ENCODE measurements at places on chromosomes 2 and 18. TPM values are rescaled to one million over a fixed set of nuclear protein-coding genes. Genes with fewer than 3 reads are reported as not detected.

The LIMS3 gene
- total RNA-seq: not detected

The GGCX gene
- 46.3 TPM for total RNA-seq

The GALNT3 gene
- not detected for total RNA-seq

The FARP2 gene
- 29.4 TPM for total RNA-seq

The SLC19A3 gene
- 2.4 TPM for total RNA-seq

The NBEAL1 gene
- total RNA-seq: 3.7 TPM
